ENCODE measurements at places on chromosomes 2 and 18.

GRCh38 chr2:174337337-174338146 lies 2.8 kb downstream of the SP9 start:
- DNase-seq = peak; percentile 55

GRCh38 chr18:48455555-48456478 lies 46.6 kb upstream of the ZBTB7C start:
- peak; percentile 8 for DNase-seq

DNA sequence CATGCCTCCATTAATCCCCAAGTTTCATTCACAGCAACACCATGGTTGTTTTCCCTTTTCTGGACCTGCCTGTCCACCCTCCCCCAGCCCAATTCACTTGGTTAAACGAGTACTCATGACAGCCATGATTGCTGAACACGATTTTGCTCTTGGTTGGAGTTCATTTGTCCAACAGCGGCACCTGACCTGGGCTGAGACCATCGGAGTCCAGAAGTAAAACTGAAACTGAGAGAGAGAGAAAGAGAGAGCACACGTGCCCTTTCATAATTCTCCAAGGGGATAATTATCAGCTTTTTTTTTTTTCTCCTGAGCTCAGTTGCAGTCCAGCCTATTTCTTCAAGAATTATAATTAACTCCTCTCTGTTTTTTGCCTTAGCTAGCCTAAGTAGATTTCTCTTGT lies 13.7 kb upstream of the KIF5C start:
- no peak for DNase-seq

- no peak for DNase-seq
Measured at GRCh38 chr18:23056315-23056714, 79.0 kb upstream of the CABLES1 start.

DNA sequence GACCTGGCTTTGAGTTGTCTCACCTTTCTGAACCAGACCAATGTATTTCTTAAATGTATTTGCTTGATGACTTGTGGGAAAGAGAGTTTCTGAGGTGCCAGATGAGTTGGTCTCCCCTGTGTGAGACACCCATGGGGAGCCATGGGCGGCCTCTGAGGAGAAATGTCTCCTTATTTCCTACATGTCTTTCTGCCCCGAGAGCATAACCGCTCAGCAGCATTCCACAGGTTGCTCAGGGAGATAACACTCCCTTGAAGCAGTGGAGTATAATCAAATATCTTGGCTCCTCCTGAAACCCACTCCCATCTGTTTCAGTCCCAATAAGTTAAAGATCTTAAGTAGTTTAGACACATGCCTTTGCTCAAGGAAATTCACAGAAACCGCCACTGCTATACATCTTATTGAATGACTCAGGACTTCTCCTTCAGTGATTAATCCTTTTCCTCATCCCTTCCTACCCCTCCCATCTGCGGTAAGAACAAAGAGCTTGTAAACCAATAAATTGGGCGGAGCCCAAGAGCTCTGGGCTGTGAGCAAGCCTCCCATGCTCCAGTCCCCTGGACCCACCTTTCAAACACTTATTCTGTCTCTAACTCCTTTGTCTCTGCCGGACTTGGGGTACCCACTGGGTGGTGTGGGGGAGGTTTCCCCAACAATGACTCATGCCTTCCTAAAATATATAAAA lies 285.5 kb upstream of the LRRTM4 start:
- DNase-seq = no peak

- no peak for DNase-seq
Measured at GRCh38 chr2:176280156-176280555, 10.9 kb downstream of the MTX2 start.

DNA sequence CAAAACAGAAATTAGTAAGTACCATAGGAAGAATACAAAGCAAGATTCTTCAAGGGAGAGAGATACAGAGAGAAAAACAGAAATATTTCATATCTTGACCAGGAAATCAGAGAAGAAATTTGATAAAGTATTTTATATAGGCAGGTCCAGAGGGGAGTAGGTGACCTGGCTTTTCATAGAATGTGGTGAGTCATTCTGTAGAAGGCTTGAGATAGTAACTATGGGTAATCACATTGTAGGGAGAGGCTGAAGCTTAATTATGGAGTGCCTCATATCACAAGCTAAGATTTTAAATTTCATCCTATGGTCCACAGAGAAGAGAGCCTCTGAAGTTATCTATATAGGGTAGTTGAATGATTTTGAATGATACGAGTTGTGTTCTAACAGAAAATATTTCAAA lies 195.0 kb upstream of the CYRIA start:
- no peak for DNase-seq

DNA sequence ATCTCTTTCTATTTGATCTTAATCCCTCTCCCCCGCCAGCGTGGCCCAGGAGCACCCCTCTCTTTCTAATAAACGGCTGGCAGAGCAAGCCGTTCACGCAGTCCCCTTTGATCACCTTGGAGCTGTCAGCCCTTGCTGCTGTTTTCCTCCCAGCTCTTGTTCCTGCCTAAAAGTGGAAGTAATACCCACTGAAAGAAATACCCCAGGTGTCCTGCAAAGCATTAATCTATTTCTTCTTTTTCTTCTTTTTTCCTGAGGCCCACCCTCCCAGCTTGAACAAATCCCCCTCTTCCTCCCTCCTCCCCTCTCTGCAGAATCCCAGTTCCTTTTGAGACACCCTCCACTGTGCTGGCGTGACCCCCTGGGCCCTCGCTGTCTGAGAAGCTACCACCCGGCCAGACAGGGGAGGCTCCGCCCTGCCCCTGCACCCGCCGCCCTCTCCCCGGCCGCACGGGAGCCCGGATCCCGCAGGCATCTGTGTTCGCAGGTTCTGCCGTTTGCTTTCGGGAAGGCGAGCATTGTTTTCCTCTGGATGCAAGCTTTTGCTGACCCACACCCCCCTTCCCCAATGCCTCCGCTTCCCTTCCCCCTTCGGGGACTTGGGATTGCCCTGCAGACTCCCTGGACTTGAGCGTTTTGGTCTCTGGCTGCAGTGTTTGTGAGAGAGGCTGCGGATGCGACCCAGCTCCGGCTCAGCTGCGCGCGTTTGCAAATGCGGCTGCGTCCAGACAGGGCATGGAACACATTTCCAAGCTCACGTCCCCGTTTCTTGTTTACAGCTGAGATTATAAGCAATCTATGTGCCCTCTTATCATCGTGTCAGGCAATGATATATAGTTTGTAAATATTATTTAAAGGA lies 631.5 kb downstream of the NYAP2 start:
- DNase-seq = peak; percentile 43

DNA sequence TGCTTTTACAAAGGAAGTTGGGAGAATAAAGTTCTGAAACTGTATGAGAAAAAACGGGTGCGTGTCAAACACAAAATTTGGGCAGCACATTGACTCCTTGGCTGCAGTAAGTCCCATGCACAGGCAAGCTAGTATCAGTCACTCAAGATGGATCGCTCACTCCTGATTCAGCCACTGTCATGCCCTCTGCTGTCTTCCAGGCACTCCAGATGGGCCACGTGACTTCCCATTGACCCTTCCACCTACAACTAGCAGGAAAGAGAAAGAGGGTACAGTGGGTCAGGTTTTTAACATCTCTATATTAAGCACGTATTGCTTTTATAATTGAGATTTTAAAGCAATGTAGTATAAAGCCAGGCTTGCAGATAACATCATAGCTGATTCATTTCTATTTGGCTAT lies 8.6 kb downstream of the ARHGEF33 start:
- DNase-seq = no peak

- DNase-seq = no peak
Measured at GRCh38 chr2:68456198-68456597, 10.9 kb downstream of the FBXO48 start.

- no peak for DNase-seq
Measured at GRCh38 chr2:224110811-224111210, 71.7 kb upstream of the SERPINE2 start.

DNA sequence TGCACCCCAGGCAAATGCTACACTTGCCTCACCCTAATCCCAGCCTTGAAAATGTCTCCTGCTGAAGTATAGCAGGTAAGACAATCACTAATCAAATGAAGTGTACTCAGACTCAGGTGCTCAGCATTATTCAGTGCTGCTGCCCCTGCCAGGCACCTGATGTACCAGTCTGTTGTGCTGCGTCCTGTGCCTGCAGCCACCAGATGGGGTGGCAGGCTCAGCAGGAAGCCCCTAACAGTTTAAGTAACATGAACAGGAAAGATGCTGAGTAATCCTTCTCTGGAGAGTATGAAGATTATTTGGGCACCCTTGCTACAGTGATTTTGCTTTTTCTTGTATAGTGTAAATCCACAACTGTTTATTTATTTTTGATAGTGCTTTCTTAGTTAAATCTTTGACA lies 69.1 kb downstream of the TACR1 start:
- no peak for DNase-seq

DNA sequence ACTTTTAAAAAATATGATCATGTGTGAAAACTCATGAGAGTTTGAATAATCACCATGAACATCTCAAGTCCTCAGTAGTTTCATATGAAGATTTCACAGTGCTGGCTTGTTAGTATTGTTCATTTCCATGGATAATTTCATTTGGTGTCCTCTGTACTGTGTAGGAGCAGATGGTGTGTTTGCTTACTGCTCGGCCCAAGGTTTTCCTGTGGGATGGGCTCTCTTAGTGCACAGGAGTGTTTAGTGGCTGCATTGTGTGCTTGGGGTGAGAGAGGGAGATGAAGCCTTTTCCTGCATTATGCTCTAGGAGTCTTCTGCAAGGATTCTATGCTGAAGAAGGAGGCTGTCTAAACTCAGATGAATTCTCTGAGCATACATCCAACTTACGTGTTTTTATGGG lies 270.6 kb downstream of the SOCS6 start:
- DNase-seq = no peak

- DNase-seq = no peak
Measured at GRCh38 chr2:165192729-165193128, 11.1 kb downstream of the SCN3A start.

- no peak for DNase-seq
Measured at GRCh38 chr2:227036527-227036926, 127.5 kb downstream of the COL4A4 start.

GRCh38 chr2:148252646-148253045 lies 231.8 kb downstream of the MBD5 start:
- no peak for DNase-seq

GRCh38 chr2:143955401-143956065 lies 564.4 kb downstream of the ZEB2 start:
- DNase-seq = no peak

GRCh38 chr2:30686669-30687068 lies 120.6 kb downstream of the CAPN13 start:
- DNase-seq = no peak

DNA sequence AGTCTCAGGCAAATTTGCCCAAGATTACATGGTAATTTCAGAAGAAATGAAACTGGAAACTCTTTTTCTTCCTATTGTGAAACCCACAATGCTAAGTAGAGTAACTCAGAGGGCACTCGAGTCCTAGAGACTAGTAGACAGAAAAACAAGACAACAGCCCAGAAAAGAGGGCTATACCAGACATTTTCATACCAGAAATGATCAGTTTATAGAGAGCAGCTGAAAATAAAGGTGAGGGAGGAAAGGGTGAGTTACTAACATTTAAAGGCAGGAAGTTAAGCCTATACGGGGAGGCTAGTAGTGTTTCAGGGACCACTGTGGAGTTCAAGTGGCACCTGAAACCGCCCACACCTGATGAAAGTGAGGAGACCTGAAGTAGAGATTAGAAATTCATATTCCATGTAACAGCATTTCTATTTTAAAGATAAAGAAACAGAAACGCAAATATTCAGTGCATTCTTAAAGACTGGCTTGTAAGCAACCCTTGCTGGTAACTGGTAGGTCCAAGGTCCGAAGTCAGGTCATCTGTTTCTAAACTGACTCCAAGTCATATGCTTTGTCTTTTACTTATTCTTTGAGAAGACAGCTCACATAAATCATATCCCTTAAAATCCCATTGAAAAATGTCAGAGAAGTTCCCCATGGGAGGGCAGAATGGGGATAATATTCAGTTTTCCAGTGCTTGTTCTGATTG lies 145.1 kb upstream of the ITGB6 start:
- no peak for DNase-seq

- DNase-seq = peak; percentile 24
Measured at GRCh38 chr2:140257692-140258300, 1477.6 kb upstream of the NXPH2 start.

DNA sequence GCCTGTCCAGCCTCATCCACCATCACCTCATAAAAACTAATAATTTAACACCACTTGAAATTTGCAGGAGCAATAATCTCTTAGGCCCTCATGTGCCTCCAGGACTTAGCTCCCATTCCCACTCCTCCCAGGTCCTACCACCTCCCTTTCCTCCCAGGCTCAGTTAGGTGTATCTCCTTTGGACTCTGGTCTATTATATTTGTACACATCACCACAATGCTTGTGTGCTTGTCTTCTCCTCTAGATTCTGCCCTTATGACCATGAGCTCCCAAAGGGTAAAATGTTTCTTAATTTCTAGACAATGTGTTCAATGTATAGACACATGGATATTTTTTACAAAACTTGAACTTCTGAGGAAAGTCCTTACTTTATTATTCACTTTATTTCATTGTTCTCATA lies 182.0 kb upstream of the ZC3H15 start:
- DNase-seq = no peak

DNA sequence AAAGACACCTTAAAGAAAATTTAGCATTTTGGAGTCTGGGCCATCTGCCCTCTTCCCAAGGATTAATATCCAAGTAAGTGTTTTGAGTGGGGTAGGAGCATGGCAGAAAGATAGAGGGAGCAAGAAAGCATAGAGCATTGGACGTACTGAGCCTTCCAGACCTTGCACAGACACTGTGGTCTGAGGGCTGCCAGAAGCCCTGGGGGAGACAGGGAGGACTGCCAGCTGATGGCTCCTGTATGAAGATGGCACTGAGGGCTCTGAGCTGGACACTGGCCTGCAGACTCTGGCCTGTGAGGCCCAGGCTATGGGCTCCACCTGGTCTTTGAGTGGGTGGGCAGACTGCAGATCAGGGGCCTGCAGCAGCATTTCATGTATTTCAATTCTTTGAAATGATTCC lies 2.9 kb upstream of the PKDCC start:
- DNase-seq = no peak

DNA sequence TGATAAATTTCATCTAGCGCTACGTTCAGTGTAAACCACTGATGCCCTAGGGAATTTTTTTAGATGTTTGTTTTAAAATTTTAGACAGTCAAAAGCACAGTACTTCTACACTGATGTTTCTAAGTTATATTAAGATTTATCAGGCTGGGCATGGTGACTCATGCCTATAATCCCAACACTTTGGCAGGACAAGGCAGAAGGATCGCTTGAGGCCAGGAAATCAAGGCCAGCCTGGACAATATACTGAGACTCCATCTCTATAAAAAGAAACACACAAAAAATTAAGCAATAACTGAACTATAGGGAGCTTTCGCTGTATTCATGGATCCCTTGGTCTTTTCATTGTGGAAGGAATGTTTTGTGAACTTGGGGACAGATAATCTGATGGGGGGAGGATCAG lies 50.6 kb upstream of the MAPRE2 start:
- DNase-seq = no peak

DNA sequence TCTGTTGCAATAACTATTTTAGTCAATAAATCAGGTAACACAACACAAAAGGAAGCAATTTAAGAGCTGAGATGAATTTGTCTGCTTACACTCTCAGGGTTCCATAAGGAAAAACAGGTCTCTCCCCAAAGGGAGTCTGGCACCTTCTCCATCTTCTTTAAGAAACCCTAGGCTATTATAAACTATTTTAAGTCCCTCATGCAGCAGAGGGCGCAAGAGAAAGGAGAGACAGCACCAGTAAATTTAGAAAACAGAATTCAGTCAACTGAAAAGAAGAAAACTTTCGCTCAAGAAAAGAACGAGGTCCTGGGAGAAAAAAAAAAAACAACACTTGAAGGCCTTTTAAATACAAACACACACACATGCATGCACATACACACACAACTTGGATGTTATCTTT lies 19.1 kb downstream of the SULT1C4 start:
- peak; percentile 51 for DNase-seq

All from Kasumi-1 (cell line).